Kidney tubule cell (primary cell): ENCODE measurements at places on chromosomes 1 and 21.

GRCh38 chr21:26546446-26547097, 26.5 kb downstream of the CYYR1 start:
- no peak for DNase-seq

- no peak for DNase-seq
These were observed 154.3 kb upstream of the ZNF648 start for GRCh38 chr1:182215764-182216163.

DNA sequence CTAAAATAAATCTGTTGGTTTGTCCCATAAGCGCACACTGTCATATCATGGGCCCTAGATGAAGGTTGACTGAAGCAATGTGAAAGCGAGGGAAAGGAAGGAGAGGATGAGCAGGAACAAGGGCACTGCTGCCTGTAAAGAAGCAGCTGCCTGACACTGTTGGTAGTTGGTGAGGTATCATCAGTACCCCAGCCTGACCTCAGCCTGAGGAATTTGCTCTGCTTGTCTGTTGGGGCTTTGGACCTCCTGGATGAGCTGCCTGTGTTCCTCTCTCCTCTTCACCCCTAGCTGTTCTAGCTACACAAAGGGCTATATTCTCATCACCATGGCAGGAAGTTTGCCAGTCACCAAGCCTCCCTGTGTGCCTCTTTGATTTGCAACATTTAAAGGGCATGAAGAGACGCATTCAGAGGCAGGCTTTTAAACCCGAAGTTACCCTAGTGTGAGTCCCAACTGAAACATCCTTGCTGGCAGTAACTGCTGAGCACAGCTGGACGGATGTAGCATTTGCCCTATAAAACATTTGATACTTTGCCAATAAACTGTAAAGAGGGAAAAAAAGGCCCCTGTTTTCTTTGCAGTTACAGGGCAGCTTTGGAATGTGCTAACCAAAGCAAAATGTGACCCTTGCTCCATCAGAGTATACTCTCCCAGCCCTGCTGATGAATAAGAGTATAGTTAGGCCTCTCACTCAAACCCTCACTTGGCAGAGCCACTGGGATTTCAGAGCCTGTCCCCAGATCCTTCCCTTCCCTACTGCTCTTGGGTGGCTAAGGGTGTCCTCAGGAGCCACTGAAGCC, 22.2 kb upstream of the SPATA6 start:
- peak; percentile 80 for DNase-seq

DNA sequence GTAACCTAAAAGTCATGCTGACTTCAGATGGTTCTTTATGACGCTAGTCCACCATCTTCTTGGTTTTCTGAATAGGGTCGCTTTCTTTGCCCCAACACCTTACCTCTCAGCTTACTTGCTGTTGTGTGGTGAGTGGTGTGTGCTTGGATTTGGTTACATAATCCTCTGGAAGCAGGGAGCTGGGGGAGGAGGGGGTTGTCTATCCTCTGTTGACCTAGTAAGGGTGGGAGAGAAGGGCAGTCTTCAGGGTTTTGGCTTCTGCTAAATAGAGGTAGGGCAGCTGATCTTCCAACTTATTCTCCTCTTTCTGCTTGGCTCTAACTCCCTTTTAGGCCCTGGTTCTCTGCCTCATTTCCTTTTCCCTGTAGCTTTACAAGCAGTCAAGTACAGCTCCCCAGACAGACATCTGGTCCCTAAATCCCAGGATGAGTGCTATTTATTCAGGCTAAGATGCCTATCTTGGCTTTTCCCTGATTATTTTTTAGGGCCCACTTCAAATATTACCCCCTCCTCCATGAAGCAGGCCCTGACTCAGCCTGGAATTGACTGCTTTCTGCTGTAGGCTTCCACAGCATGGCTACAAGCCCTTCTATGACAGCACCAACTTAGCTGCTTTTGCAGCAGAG, 6.4 kb upstream of the REN start:
- no peak for DNase-seq

- DNase-seq: peak; percentile 33
These were observed 50.5 kb upstream of the ZYG11A start for GRCh38 chr1:52792036-52792435.

- DNase-seq: no peak
These were observed 78.2 kb downstream of the SNX7 start for GRCh38 chr1:98739762-98740161.
